ENCODE measurements at places on chromosomes 6 and 20.

DNA sequence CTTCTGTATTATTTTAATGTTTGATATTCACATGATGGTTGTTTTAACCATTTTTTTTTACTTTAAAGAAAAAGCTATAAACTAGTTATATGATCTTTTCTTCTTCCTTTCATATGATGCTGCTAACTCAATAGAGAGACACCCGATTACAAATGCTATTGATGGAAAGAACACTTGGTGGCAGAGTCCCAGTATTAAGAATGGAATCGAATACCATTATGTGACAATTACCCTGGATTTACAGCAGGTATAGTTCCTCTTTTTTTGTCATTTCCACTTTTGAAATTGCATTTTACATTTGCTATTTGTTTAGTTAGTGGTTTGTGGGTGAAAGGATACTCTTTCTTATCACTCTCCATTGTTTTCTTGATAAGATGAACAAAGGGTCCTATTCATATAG, 176.7 kb downstream of the LAMA2 start:
- DNase-seq = no peak

DNA sequence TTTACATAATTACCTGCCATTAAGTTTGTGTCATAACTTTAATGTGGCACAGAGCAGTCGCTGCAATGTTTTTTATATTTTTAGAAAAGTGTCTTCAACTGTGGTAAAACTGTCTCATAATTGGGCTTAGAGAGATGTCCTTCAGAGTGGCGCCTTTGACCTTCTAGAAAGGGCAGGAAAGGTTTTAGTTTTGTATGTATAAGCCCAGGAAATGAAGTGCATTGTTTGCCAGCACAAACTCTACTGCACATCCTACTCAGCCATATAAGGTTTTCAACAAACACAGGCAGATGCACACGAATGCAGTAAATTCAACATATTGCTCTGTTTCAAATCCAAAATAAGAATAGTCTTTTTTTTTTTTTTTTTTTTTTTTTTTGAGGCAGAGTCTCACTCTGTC, 201.4 kb downstream of the ALDH8A1 start:
- DNase-seq = no peak

DNA sequence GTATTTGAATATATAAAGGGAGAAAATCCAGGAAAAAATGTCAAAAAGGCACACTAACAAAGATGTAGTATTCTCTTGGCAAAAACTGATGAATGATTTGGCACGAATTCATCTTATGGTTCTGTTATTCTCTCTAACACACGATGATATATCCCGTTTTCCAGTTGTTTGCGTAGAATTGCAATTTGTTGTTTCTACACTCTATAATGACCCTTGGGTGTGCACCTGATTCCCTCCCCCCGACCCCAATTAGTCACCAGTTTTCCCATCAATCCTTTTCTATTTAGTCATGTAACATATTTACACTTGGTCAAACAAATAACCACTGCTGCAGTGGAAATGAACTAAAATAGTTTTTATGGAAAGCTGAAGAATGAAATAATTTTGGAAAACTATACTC, 1.5 kb upstream of the ARID1B start:
- no peak for DNase-seq

DNA sequence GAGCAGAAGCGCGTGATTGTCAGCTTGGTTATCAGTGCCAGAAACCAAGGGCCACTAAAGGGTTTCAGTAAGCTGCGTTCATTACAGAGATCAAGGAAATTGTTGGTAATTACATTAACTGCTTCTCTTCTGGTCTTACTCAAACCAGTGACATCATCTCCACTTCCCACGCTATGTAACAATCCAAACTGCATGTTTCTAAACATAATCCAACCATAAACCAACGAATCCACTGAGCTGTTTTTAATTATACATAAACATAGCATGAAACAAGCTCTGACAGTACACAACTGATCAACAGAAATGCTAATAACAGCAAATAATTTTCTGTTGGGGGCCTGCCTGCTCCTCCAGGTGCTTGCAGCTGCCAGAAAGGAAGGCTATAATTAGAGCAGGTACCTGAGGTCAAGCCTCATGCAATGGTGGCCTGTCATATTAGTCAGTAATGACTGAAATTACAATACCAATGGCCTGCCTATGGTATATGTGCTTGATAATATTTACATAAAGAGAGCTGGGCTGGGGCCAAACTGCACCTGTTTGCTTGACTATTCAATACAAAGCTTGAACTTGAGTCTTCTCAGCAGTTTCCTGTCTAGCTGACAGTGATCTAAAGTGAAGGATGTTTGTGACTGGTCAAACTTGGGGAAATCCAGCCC, 40.1 kb downstream of the ILRUN start:
- DNase-seq = no peak

- DNase-seq = no peak
Observed at GRCh38 chr20:48891235-48892048, 30.1 kb upstream of the ARFGEF2 start.
